ENCODE measurements at places on chromosomes 12 and 14. TPM values are rescaled to one million over a fixed set of nuclear protein-coding genes. Genes with fewer than 3 reads are reported as not detected.

The ABHD12B gene
- total RNA-seq: not detected

The TMEM19 gene
- 21.6 TPM for total RNA-seq

The SLC6A12 gene
- total RNA-seq: not detected

The ARHGEF25 gene
- 1.9 TPM for total RNA-seq

The RPAP3 gene
- total RNA-seq: 58.7 TPM

The ACVRL1 gene
- not detected for total RNA-seq

The TSPAN11 gene
- total RNA-seq: not detected

The LRCOL1 gene
- total RNA-seq: not detected

The KCNC2 gene
- total RNA-seq: not detected

The OTOGL gene
- not detected for total RNA-seq

The NINJ2 gene
- total RNA-seq: 1.4 TPM

The HCAR2 gene
- total RNA-seq: not detected

The KRT84 gene
- total RNA-seq: not detected

The OTX2 gene
- total RNA-seq: not detected

The PMCH gene
- total RNA-seq: not detected

The ZDHHC22 gene
- not detected for total RNA-seq

The IFI27L1 gene
- total RNA-seq: 18.2 TPM

The ACSM4 gene
- total RNA-seq: not detected

The GPR33 gene
- total RNA-seq: not detected

The CISTR gene
- total RNA-seq: not detected

The STAC3 gene
- total RNA-seq: 2.0 TPM

The PRKD1 gene
- not detected for total RNA-seq

The POP5 gene
- 61.9 TPM for total RNA-seq

The CCDC198 gene
- not detected for total RNA-seq

The CLEC1B gene
- not detected for total RNA-seq
